ENCODE measurements at places on chromosomes 1 and 21.

DNA sequence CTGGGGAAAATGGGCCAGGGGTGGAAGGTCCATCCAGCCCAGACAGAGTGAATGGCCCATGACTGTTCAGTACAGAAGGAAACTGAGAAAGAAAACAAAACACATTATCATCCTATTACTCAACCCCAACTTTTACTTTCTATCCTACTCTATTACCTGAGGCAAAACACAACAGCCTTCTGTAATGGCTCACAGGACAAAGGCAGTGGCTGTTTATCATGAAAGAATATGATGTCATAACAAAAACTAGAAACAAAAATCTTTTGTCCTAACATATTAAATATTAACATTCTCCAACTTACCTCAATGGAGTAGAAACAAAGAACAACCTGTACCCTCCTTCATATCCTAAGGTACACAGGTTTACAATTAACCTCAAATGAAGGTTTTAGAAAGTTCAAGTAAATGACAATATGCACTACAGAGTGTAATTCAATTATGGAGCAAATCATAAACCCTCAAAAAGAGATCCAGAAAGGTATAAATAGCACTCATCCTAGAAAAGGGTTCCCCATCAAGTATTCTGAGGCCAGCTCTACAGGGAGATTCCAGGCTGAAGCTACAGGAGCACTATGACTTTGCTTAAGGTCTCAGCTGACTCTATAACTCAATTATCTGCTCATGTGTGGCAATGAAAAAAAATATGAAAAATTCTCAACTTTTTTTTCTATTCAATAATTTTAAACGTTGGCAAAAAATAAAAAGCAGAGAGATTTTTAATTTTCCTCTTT is 15.1 kb downstream of the ELK4 start:
- DNase-seq, result no peak

DNA sequence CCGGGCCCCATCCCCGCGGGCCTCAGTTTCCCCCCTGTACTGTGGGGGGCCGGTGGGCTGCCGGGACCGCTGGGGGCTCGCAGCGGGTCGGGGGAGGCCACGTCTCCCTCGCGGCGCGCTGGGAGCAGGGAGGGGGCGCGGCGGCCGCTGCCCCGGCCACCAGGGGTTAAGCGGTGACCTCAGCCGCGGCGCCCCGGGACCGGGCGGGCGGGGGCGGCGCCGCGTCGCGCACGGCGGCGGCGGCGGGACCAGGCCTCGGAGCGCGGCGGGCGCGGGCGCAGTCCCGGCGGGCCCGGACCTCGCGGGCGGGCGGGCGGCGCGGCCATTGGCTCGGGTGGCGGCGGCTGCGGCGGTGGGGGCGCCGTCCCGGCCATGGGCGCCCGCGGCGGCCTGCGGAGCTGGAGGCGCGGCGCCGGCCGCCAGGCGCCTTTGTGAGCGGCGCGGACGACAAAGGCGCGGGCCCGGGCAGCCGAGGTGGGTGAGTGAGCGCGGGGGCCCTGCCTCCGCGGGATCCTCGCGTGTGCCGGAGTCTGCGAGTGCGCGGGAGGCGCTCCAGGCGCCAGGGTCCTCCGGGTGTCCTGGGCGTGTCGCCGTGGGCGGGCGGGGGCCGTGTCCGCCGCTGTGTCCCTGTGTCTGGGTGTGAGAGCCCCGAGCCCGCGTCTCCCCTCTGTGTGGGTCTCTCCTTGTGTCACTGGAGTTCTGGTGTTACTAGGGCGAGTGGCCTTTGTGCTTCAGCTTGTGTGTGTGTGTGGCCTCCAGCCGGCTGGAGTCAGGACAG is at the start of gene ARHGEF10L:
ARHGEF10L (plus strand) TSS at position 222 of the 778 bp plus-strand sequence. CDS start 40,898 bp downstream, outside the sequence.
- DNase-seq, result no peak

GRCh38 chr1:194930132-194930531 is 1678.1 kb downstream of the KCNT2 start:
- no peak for DNase-seq

GRCh38 chr1:75710832-75711231 is 13.7 kb upstream of the ACADM start:
- DNase-seq, result no peak

- no peak for DNase-seq
Measured at GRCh38 chr1:41950820-41951219, 32.1 kb upstream of the HIVEP3 start.

DNA sequence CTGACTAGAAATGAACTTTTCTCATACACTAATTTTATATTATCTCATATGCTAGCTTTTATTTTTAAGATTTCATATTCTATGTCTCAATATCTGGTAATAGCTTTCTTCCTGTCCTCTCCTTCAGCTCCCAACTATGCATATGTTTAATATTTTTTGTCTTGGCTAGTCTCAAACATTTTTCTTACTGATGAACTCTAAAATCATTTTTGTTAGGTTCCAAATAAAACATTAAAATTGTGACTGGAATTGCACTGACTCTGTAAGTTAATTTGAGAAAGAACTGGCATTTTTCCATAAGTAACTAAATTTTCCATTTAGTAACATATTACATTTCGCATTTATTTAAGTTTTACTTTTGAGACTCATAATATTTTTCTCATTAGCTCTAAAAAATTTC is 368.5 kb upstream of the DPYD start:
- no peak for DNase-seq

- no peak for DNase-seq
Measured at GRCh38 chr1:201556841-201557571, 18.1 kb downstream of the NAV1 start.

DNA sequence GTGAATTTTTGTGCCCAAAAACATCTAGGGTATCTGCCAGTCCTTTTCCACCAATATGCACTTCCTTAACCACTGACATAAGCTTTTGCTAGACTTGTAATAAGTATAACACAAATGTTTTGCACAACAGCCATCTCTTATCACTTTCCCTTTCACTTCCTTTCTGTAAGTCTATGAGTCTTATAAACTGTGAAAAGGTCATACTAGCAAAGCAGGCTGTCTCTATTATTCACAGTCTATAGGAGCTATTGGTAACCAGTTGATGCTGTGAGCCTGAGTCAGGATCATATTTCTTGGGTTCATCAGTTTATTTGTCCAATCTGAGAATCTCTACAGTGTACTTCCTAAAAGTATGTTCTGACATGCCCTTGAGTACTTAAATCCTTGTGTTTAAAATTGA is 172.6 kb downstream of the CHRM3 start:
- DNase-seq, result no peak

GRCh38 chr1:53495633-53496345 is 36.6 kb downstream of the DMRTB1 start:
- DNase-seq, result no peak

- DNase-seq, result no peak
Measured at GRCh38 chr1:18725231-18725895, 94.7 kb downstream of the PAX7 start.

DNA sequence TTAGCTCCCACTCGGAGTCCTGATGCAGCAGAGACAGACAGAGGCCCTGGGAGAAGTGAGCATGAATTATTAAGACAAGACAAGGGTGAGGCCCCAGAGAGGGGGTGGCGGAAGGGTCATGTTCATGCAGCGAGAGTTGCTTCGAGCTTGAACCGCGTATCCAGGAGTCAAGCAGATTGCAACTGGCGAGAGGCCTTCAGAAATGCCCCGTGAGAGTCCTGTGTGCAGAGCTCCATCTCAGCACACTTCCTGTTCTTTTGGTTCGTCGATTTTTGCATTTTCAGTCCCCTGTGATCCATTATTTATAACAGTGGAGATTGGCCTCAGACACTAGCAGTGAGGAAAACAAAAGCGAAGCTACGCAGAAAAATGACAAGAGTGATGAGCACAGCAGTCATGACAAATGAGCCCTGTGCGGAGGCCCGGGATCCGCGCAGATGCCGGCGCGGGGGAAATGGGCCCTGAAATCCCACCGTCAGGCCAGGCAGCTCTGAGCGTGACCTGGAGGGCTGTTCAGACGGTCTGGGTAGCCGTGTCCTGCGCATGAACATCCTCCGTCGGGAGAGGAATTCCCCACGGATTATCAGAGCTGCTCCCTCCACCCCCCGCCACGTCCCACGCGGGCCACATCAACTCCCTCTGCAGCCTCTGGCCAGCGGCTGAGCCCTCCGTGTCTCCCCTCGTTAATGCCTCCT is 15.0 kb downstream of the PDE9A start:
- DNase-seq, result no peak

DNA sequence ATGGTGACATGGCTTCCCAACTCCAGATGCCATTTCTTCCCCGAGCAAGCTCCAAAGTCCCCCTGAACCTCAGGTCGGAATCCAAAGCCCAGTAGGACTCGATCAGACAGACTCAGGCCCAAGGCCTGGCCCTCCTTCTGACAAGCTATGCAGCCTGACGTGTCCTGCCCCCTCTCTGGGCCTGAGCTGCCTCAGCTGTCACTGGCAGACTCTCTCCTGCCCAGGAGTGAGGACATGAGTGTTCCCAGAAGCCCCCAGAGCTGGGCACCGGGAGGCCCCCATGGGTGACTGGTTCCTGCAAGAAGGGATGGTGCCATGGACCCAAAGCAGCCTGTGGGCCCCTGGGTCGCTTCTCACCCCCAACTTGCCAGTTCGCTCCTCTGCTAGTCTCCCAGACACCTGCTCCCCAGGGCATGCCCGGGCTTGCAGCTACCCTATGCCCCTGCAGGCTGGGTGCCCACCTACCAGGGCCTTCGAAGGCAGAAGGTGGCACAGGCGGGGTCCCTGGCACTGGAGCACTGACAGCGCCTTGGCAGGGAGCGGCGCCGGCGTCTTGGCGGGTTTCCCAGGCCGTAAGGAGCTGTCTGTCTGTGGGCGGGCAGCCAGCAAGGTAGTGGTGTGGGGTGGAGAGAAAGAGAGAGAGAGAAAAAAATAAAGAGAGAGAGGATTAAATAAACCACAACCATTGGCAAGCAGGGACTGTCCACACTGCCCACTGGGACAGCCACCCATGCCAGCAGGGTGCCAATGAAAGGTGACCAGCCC is 2.3 kb downstream of the EDN2 start:
- DNase-seq, result no peak

- DNase-seq, result no peak
Measured at GRCh38 chr1:212288615-212289014, 3.4 kb downstream of the PPP2R5A start.

DNA sequence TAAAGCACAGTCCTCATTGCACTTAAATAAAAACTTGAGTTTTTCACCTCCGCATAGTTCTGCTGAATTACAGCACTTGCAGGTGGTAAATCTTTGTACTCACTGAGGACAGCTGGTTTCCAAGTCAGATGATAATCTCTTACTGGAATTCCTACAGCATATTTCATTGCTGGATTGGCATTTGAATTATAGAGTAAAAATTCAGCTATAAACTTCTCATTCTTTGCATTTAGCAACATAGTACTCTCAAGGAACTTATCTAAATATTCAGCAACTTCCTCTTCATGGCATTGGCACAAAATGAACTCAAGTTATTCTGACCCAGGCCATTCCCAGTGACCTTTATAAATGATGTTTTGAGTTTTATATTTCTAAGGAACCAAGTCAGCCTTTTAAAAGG is 23.4 kb downstream of the GORAB start:
- DNase-seq, result no peak

- no peak for DNase-seq
Measured at GRCh38 chr1:41015281-41015896, 6.1 kb downstream of the SLFNL1 start.

DNA sequence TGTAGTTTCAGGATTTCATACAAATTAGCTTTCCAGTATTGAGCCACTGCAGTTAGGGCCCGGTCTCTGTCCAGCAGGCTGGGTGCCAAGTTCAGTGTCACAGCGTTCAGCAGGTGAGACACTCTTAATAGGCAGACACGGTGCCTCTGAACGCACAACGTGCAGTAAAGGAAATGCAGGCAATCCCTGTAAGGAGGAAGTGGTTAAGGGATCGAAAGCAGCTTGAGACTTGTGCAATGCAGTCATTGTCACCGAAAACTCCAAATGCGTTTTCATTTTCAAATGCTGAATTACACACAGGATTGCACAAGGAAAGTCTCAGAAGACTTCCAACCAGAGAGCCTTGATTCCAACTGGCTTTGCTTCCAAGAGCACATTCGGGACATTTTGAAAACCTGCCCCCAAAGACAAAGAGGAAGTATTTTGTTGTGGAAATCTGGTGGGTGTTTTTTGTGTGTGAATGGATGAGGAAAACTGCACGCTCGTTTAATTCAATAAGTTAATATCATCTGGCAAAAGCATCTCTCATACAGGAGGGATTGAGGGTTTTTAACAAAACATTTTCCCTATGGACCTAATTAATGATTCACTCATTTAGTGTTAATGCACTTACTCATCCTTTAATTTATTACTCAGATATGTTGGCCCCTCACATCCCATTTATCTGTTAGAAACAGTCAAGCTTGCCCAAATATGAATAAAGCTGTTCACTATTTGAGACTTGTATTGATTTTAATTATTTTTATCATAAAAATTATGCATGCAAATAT is 61.6 kb downstream of the PTGS2 start:
- no peak for DNase-seq

- DNase-seq, result no peak
Measured at GRCh38 chr1:31485166-31485565, 72.2 kb downstream of the SERINC2 start.

DNA sequence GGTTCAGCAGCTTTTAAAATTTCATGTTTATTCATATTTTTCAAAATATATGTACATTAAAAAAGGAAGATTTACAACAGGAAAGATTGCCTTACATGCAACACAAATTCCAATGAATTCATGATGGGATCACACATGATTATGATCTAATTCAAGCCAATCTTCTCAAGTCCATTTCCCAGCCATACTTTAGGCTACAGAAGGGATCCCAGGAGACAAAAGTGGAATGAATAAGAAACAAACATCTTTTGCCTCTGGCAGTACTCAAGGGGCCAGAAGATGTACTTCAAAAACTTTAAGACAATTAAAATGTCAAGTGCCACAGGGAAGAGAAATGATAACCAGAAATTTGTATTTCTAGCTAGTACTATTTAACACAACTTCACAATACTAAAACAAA is 10.2 kb upstream of the SH2D5 start:
- DNase-seq, result no peak

GRCh38 chr1:191912517-191912916 is 245.7 kb upstream of the RGS18 start:
- no peak for DNase-seq

- no peak for DNase-seq
Measured at GRCh38 chr1:65953170-65953569, 160.5 kb downstream of the PDE4B start.

DNA sequence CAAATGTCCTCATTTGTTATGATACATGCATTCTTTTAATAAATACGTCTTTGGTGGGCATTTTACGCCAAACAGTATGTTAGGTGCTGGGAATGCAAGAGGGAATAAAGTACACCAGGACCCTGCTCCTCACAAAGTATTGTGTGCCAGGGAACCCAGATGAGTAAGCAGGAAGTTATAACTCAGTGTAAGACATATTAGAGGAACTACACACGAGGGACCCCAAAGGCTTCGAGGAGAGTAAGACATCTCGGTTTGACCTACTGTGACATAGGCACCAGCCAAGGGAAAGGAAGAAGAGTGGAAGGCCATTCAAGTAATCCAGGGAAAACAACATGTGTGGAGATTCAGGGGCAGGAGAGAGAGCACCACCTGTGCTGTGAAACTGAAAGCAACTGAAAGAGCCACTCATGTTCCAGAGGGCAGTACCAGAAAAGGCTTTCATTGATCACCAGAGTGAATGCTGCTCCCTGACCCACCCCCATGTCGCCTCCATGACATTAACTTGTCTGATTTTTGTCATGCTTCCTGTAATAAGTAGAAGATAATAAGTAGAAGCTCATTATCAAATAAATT is 542.5 kb upstream of the PKN2 start:
- no peak for DNase-seq

- no peak for DNase-seq
Measured at GRCh38 chr1:94542088-94542870, 720 bp upstream of the F3 start.

Data from NCI-H187 treated with DMSO at 0.1 percent for 48 hours (cell line).